ENCODE measurements at places on chromosomes 7 and 10. TPM values are rescaled to one million over a fixed set of nuclear protein-coding genes. Genes with fewer than 3 reads are reported as not detected.

The NANOS1 gene
- 0.15 TPM for total RNA-seq

The CALML5 gene
- total RNA-seq, result not detected

The CALCR gene
- not detected for total RNA-seq

The FBXL15 gene
- total RNA-seq, result 10.8 TPM

The FAM241B gene
- 10.9 TPM for total RNA-seq

The SNX10 gene
- total RNA-seq, result 43.1 TPM

The FKBP6 gene
- not detected for total RNA-seq

The SFTPD gene
- not detected for total RNA-seq

The EN2 gene
- not detected for total RNA-seq

- no peaks in the 10 kb centered on the region for H3K36me3 ChIP-seq
- peaks cover 52% of the 10 kb centered on the region for H3K4me1 ChIP-seq
- peak; percentile 70 for DNase-seq
- H3K27ac ChIP-seq, result no peak overlapping the region
These were observed 23.6 kb downstream of the ST8SIA6 start for GRCh38 chr10:17430647-17431355.

DNA sequence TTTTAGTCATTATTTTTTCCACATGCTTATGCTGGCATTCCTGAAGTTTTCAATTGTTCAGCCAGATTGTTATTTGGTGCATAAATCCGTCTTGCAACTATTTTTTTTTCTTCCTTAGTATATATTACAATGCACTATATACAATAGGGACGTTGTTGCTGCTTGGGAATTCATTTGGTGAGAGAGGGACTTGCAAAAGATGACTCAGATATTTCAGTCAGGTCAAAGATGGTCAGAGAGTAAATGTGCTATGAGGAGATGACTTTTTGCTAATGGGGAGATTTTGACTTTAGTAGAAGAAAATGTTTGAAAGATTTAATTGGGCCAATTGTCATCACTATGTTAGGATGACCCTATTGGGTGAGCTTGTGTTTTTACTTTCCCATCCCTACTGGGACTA, 348.4 kb upstream of the MTPN start:
- no peak overlapping the region for H3K27ac ChIP-seq
- no peaks in the 10 kb centered on the region for H3K36me3 ChIP-seq
- H3K4me1 ChIP-seq, result no peaks in the 10 kb centered on the region

DNA sequence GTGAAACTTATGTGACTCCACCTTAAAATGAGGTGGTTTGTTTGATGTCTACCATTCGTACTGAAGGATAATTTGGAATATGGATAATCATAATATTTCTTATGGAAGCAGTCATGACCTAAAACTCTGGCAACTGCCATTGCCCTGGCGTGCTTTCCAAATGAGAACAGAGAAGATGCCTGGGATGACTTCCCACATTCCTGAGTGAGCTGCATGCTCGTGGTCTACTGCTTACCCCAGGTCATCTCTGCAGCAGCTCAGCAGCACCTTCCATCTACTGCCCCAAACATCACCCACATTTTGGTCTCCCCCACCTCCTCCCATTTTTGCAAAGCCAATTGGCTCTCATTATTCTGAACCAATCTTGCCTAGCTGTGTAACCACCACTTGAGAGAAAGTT, 40.1 kb downstream of the LYZL1 start:
- DNase-seq, result no peak
- H3K27ac ChIP-seq, result no peak overlapping the region
- no peak overlapping the region for H3K4me3 ChIP-seq
- H3K27me3 ChIP-seq, result peaks cover 17% of the 10 kb centered on the region
- H3K36me3 ChIP-seq, result no peaks in the 10 kb centered on the region

DNA sequence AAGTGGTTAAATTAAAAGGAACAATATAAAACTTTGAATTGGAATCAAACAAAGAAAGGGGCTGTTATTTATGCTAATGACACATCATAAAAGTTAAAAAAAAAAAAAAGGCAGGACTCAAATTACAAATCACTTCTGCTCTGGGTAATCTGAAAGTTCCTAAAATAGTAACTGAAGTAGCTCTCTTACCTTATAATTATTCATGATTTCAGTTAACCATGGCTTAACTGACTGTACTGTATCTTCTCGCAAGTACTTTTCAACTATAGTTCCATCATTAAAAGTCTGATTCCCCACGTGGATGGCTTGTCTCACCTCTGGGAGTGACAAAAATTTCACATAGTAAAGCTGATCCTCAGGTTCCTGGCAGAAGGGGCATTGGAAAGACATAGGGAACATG, 82.5 kb downstream of the CPVL start:
- DNase-seq, result no peak
- H3K4me3 ChIP-seq, result no peak overlapping the region
- H3K36me3 ChIP-seq, result no peaks in the 10 kb centered on the region
- H3K27ac ChIP-seq, result no peak overlapping the region

DNA sequence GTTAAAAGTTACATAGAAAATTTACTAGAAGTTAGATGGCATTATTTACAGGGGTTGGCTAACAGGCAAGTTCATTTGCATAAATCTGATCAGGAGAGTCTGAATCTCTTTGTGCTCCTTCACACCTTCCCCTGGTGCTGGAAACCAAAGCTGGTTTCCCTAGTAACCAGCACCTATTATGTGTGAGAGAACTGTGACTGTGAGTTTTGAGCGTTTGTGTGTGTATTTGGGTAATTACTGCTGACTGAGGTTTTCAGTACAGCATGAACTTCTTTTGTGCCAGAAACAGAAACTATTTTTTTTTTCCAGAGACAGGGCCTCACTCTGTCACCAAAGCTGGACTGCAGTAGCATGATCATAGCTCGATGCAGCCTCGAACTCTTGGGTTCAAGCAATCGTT, 10.3 kb upstream of the IFIT1B start:
- H3K4me1 ChIP-seq, result peaks cover 23% of the 10 kb centered on the region
- no peak for DNase-seq
- H3K27ac ChIP-seq, result no peak overlapping the region
- H3K27me3 ChIP-seq, result no peaks in the 10 kb centered on the region

DNA sequence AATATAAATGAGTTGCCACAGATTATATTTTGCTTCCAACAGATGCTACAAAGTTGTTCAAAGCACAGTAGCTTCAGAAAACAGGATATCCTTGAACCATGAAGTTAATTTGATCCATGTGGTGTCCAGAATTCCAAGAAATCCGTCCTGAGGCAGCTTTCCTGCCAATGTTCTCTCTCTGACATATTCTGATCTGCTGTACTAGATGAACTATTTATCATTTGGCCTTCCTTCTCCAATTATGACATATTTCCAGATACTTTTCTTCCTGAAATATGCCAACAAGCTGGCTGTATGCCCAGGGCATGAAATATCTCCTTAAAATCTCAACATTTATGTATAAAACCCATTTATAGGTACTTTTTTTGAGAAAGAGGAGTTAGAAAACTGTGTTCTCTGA, 141.1 kb downstream of the SPAG6 start:
- peaks cover 15% of the 10 kb centered on the region for H3K4me1 ChIP-seq
- DNase-seq, result no peak
- H3K4me3 ChIP-seq, result no peak overlapping the region
- H3K27ac ChIP-seq, result no peak overlapping the region

GRCh38 chr7:84722086-84722485, 464.8 kb downstream of the SEMA3D start:
- H3K36me3 ChIP-seq, result no peaks in the 10 kb centered on the region
- DNase-seq, result no peak
- H3K4me3 ChIP-seq, result no peak overlapping the region
- no peaks in the 10 kb centered on the region for H3K4me1 ChIP-seq
- H3K27me3 ChIP-seq, result no peaks in the 10 kb centered on the region

DNA sequence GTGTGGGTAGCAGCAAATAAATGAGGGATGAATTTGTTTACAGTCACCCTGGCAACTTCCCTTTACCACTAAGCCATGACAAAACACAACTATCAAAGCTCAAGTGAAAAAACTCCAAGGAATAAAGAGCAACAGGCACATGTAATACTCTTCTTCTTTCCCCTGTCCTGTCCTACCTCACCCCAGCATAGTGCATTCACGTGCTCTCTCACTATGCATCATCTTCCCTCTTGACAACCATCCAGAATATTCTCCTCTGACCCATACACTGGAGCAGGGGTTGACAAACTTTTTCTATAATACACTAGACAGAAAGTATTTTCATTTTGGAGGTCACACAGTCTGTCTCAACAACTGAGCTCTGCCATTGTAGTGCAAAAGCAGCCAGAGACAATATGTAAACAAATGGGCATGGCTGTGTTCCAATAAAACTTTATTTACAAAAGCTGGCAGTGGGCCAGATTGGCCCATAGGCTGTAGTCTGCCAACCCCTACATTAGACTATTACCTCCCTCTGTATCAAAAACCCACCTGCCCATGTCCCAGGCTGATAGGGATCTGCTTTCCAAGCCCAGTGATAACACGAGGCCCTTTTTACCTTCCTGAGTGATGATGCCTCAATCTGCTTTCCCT, 354.5 kb downstream of the FGFR2 start:
- no peak for DNase-seq
- no peaks in the 10 kb centered on the region for H3K36me3 ChIP-seq
- H3K27me3 ChIP-seq, result peaks cover 1% of the 10 kb centered on the region
- H3K27ac ChIP-seq, result no peak overlapping the region
- H3K4me1 ChIP-seq, result no peaks in the 10 kb centered on the region

- H3K27me3 ChIP-seq, result no peaks in the 10 kb centered on the region
- no peak overlapping the region for H3K27ac ChIP-seq
- H3K4me3 ChIP-seq, result no peak overlapping the region
- no peak for DNase-seq
These were observed 139.9 kb upstream of the DGKB start for GRCh38 chr7:15042285-15043065.

DNA sequence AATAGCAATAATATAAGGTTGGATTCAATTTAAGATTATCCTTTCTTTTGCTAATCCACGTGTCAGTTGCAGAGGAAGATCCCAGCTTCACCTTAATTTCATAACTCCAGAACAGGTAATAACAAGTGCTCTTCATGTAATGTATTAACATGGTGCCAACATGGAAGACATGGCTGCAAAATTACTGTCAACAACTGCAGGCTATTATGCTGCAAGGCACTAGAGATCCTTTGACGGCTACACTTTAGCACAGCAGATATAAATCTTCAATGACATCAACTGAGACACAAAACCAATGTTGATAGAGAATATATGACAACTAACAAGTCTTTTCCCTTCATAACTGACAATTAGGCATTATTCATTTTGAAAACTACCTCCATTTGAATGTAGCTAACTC, 96.1 kb downstream of the RNF133 start:
- H3K4me1 ChIP-seq, result no peaks in the 10 kb centered on the region
- no peak overlapping the region for H3K4me3 ChIP-seq
- no peak overlapping the region for H3K27ac ChIP-seq

DNA sequence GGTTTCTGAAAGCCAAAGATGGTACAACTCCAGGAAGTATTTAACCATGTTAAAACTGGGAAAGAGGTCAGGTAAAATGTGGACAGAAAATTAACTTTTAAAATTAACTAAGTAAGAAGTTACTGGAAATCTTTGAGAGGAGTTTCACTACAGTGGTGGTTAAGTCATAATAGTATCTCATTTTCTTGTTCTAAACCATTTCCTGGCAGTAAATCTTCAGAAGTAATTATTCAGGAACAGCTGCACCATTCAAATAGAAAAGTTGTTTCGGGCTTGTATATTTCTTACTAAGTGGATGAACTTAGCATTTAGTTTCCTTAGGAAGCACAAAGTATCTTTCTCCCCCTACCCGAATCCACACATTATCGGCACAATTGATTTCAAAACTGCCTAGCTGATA, 27.1 kb downstream of the COPG2 start:
- no peak overlapping the region for H3K4me3 ChIP-seq
- no peak for DNase-seq
- peaks cover 47% of the 10 kb centered on the region for H3K36me3 ChIP-seq
- peaks cover 21% of the 10 kb centered on the region for H3K4me1 ChIP-seq
- H3K27me3 ChIP-seq, result no peaks in the 10 kb centered on the region

GRCh38 chr7:139557857-139558581, 34.5 kb downstream of the CLEC2L start:
- H3K4me3 ChIP-seq, result no peak overlapping the region
- H3K4me1 ChIP-seq, result no peaks in the 10 kb centered on the region
- DNase-seq, result no peak
- H3K27me3 ChIP-seq, result peaks cover 10% of the 10 kb centered on the region
- no peak overlapping the region for H3K27ac ChIP-seq

- H3K4me3 ChIP-seq, result no peak overlapping the region
- H3K27me3 ChIP-seq, result peaks cover 12% of the 10 kb centered on the region
- no peaks in the 10 kb centered on the region for H3K4me1 ChIP-seq
- no peaks in the 10 kb centered on the region for H3K36me3 ChIP-seq
These were observed 9.9 kb upstream of the OR6V1 start for GRCh38 chr7:143042159-143042789.

DNA sequence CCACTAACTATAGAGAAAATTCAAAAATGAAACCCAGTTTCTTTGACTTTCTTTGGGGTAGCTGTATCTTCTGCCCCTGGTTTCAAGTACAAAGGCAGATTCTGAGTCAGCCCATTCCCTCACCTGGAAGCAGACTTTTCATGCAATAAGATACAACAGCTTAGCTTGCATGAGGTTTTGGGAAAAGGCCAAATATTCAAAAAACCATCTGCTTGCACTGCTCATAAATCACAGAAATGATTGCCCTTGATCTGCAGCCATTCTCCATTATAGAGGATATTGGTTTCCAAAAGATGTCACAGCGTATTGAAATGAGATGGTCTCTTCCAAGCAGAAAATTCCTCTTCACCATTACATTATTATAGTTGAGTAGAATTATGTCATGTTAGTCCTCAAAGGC, 354.0 kb downstream of the PHF14 start:
- peaks cover under 1% of the 10 kb centered on the region for H3K4me1 ChIP-seq
- no peak for DNase-seq
- no peaks in the 10 kb centered on the region for H3K36me3 ChIP-seq
- no peak overlapping the region for H3K27ac ChIP-seq

DNA sequence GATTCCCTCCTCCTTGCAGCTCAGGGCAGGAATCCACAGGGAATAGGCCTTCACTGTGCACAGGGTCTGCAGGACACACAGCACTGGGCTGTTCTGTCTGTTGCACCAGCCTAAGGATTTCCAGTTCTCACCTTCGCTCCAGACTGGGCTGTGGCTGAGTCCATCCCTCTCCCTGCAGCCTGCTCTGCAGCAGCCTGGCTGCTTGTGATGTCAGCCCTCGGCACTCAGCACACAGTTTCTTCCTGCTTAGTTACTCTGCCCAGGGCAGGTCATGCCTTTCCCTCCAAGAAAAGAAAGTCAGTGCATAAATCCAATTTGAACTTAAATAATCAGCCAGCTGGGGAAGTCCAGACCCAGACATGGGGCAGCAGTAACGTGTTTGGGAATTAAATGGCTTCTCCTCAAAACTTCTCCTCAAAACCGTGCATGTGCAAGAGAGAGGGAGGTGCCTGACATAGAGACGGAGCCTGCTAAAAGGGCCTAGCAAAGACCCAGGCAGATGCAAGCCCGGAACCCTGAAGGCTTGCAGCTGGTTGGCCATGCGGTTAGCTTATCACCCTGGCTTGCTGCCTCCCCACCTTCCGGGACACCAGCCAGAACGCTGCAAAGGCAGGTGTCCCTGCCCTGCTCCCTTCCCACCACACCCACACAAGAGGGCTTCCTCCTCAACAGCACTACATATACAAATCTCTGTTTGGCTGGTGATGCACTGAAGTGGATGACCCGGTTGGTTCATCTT, 10.9 kb upstream of the GDF2 start:
- peak overlapping the region; percentile 51 for H3K27ac ChIP-seq
- DNase-seq, result peak; percentile 57
- peaks cover 24% of the 10 kb centered on the region for H3K4me1 ChIP-seq
- no peaks in the 10 kb centered on the region for H3K36me3 ChIP-seq

Data from activated CD4-positive, alpha-beta memory T cell treated with anti-CD3 and anti-CD28 coated beads for 36 hours (primary cell).